HFF-Myc (cell line): ENCODE measurements at places on chromosomes 12 and 14.

DNA sequence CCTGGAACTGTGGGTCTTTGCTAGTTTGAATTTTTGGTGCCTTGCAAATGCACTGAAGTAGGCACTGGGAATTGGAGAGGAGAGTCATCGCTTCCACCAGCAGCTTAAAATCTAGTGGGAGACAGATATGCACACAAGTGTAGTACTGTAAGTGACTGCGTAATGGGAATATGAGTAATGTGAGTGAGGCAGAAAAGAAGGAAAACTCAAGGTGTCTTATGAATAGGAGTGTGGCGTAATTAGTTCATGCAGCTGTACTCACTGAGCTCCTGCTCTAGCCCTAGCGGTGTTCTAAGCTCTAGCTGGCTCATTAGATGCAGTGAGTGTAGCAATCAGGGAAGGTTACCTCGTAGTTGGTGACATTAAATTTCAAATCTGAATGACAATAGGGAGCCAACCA, 2.8 kb downstream of the TCP11L2 start:
- no peak for DNase-seq

DNA sequence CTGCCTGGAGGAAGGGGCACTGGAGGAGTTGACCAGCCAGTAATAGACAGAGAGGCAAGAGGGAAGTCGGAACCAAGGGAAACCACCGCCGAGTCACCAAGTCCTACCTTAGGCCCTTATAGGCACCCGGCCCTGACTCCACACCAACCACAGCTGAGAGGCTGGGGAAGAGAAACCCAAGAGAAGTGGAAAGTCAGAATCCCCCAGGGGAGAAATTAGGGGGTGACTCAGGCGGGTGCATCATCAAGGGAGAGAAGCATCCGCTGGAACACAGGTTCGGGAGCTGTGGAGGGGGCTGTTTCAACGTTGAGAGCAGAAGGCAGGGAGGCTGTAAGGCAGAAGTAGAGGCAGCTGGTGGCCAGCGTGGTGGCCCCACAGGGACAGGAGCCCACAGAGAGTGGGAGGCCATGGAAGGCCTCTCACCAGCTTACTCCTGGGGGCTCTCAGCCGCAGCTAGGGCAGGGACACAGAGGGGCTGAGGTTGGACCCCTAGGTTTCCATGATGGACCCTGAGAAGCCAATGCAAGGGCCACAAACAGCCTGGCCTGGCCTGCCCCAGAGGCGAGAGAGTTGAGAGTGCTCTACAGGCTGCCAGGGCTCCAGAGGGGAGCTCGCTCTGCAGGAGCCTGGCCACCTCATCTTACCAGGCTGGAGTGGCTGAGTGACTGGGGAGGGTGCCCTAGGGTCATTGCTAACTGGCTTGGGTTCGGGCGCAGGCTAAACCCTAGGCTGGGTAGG, 1.4 kb upstream of the TRMT61A start:
- DNase-seq: no peak

DNA sequence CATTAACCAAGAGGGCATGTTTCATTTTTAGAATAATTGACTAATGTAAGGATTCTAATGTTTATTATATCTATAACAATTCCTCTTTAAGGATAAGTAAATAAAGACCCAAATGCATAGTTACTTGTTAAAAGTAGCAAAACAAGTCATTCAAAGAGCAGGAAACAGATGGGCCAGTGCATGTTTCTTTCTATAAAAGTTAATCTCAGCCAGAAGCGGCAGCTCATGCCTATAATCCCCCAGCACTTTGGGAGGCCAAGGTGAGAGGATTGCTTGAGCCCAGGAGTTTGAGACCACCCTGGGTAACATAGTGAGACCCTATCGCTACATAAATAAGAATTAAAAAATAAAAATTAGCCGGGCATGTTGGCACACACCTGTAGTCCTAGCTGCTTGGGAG, 391.0 kb upstream of the RGS6 start:
- no peak for DNase-seq

GRCh38 chr14:75450381-75451276, 22.8 kb downstream of the JDP2 start:
- DNase-seq: no peak
